ENCODE measurements at places on chromosomes 6 and 20. TPM values are rescaled to one million over a fixed set of nuclear protein-coding genes. Genes with fewer than 3 reads are reported as not detected.
A peak's percentile ranks its signal among the peaks of the same experiment; 100 is the strongest.

The VGLL2 gene
- total RNA-seq: not detected

The BPI gene
- total RNA-seq: not detected

GRCh38 chr20:1945660-1946059 lies 48.2 kb downstream of the PDYN start:
- H3K27ac ChIP-seq: no peak overlapping the region
- no peaks in the 10 kb centered on the region for H3K36me3 ChIP-seq
- H3K27me3 ChIP-seq: no peaks in the 10 kb centered on the region
- H3K4me1 ChIP-seq: peaks cover 31% of the 10 kb centered on the region

DNA sequence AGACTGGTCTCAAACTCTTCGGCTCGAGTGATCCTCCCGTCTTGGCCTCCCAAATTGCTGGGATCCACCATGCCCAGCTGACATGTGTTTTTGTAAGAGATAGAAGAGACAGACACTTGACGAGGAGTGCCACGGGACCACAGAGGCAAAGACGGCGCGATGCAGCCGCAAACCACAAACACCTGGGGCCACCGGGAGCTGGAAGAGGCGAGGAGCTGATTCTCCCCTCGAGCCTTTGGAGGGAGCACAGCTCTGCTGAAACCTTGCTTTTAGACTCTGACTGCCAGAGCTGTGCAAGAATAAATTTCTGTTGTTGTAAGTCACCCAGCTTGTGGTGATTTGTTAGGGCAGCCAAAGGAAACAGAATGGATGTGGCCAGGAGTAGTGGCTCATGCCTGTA lies 46.9 kb downstream of the TFAP2C start:
- DNase-seq: no peak
- H3K36me3 ChIP-seq: no peaks in the 10 kb centered on the region
- no peak overlapping the region for H3K27ac ChIP-seq
- H3K4me1 ChIP-seq: no peaks in the 10 kb centered on the region
- no peak overlapping the region for H3K4me3 ChIP-seq

GRCh38 chr6:159929819-159930218 lies 39.0 kb downstream of the MAS1 start:
- no peak for DNase-seq
- no peaks in the 10 kb centered on the region for H3K4me1 ChIP-seq
- H3K4me3 ChIP-seq: no peak overlapping the region
- no peak overlapping the region for H3K27ac ChIP-seq

- DNase-seq: peak; percentile 59
- no peak overlapping the region for H3K27ac ChIP-seq
- no peak overlapping the region for H3K4me3 ChIP-seq
- H3K36me3 ChIP-seq: no peaks in the 10 kb centered on the region
- 0 out of 2 replicates have a peak, but pooled peaks cover 7% of the 10 kb centered on the region for H3K4me1 ChIP-seq
- H3K27me3 ChIP-seq: no peaks in the 10 kb centered on the region
Measured at GRCh38 chr6:91081452-91082067, 494.7 kb upstream of the MAP3K7 start.

Measured in Caco-2 (cell line).